ENCODE measurements at places on chromosomes 2 and 18.

DNA sequence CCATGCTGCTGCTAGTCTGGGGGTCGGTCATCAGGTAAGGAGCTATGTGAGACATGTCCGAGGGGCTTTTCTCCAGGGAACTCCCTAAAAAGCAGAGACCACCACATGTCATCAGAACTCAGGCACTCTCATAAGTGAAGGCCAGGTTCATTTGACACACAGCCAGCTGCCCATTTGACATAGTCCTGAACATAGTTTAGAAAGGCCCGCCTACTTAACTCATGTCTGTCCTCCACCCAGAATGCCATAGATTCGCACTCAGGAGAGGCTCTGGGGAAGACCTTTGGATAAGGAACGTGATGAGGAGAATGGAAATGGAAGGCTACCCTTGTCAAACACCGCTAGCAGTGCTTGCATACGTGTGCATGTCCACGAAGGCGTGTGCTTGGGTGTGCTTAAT is 157.2 kb downstream of the PTGR3 start:
- DNase-seq = no peak

DNA sequence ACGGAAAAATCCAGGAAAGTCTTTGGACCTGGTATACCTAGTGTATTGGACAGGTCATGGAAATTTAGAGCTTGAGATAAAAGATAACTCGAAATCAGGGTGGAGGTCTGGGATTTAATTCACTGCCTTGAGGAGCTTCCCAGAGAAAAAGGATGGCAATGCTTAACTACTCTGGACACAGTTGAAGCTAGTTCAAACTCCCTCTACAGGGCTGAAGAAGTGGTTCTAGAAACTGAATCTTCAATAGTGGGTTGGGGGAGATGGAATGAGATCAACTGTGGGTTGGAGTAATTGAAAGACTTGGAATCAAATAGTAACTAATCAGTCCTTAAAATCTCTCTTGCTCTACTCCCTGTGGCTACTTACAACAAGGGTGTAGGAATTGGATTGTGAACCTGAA is 600.1 kb downstream of the IRS1 start:
- DNase-seq = no peak

GRCh38 chr2:121246704-121247255 is 38.2 kb downstream of the TFCP2L1 start:
- DNase-seq = no peak

DNA sequence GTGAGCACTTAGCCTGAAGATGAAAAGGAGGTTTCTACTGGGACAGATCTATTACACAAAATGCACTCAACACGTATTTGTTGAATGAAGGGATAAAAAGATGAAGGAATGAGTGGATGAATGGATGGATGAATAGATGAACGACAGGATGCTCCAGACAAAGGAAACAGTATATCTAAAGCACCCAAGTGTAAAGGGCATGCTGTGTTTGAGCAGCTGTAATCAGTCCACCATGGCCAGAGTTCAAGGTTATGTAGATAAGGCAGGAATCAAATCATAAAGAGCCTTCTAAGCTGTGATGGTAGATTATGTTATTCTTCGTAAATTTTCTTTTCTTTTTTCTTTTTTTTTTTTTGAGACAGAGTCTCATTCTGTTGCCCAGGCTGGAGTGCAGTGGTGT is 213.8 kb upstream of the FBXO11 start:
- no peak for DNase-seq

DNA sequence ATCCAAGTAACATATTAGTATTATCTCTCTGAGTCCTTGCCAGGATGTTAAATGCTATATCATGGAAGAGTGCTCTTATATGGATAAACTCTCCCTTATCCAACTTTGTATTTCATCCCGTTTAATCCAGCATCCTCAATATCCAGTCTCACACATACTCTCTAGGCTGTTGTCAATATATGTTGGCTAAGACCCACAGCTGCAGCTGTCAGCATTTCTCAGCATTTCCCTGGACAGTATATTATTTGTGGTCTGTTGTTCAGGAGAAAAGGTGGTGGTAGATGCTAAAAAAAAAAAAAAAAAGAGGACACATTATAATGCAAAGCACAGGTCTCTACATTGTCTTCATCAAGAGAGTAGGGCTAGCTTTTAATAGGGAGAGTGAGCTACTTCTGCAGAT is 1368.0 kb upstream of the ZEB2 start:
- no peak for DNase-seq

DNA sequence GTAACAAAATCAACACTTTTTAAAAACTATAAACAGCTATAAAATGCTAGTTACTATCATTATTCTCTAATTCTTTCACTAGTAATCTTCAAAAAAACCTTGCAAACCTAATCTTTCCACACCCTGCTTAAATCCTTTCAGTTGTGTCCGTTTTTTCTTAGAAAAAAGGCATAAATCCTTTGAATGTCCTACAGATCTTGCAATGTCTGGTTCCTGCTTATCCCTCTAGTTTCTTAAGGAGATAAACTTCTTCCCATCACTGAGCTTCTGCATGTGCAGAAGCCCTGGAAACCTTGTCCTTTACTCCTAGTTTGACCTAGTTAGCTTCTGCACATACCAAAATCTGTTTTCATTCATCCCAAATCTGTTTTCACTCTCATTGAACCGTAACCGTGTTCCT is 1.3 kb upstream of the PNO1 start:
- DNase-seq = no peak
